Activated T-cell treated with anti-CD3 and anti-CD28 coated beads, Interleukin-2, amount 50 U/mL, for 1 hour (primary cell): ENCODE measurements at places on chromosomes 1 and 21.
A peak's percentile ranks its signal among the peaks of the same experiment; 100 is the strongest.

DNA sequence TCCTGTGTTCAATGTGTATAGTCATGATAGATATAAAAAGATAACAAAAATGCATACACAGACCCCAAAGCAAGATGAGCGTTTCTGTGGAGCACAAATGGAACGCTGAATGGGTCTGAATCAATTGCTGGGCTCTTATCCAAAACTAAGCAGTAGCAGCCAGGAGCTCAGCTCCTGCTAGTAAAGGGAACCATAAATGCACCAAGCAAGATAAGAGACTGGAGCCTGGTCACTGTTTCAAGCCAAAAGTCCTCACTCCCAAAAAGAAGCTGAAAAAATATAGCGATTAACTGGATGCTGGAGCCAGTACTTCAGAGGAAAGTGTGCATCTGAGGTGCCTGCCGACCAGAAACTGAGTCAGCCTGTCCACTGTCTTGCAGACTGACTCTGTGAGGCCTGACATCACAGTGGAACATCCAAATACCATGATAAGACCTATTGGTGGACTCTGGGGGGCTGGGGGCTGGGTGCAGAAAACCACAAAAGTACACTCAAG is 68.9 kb downstream of the LRRC8C start:
- DNase-seq = peak; percentile 33

DNA sequence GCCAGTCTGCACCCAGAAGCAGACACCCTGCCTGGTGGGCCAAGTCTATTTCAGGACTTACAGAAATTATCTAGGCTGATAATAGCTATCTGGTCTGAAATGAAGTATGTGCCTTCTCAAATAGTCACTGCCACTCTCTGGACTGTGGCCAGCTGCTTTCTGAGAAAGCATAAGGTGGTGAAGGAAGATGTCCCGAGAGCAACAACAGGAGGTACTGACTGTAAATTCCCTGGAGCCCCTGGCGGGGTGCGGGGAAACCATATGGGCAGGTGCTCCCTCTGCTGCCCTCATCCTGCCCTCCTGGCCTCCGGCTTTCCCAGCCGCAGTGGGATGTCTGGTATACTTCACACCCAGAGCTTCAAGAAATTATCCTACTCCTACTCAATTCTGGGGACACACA is 86.8 kb downstream of the TGFBR3 start:
- no peak for DNase-seq

DNA sequence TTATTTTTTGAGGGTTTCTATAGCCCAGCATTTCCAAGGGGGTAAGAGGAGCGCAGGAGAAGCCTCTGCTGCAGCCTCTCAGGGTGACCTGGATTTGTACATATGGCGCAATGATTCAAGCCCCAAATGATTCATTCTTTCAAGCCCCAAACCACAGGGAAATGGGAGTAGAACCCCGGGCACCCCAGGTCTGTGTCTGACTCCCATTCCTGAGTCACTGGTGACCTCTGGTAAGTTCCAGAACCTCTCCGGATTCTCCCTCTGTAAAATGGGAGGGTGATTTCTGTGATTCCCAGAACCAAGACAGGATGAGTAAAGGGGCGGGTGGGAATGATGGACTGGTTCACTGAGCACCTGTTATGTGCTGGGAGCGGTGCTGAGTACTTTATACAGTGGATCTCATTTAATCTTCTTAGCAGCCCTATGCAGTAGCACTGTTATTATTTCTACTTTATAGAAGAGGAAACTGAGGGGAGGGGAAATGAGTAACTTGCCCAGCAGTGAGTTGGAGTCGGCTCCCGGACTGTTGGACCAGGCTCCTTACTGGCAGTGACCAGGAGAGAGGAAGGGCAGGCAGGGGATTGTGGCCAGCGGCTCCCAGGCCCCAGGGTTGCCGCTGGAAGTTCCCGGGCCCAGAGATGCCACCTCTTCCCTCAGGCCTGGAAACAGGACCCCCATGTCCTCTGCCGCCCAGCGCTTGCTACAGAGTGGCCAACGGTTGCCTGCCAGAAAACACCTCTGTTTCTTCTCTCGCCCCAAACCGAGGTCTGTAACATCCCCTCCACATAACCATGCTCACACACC is 20.3 kb upstream of the SLC26A9 start:
- DNase-seq = no peak

DNA sequence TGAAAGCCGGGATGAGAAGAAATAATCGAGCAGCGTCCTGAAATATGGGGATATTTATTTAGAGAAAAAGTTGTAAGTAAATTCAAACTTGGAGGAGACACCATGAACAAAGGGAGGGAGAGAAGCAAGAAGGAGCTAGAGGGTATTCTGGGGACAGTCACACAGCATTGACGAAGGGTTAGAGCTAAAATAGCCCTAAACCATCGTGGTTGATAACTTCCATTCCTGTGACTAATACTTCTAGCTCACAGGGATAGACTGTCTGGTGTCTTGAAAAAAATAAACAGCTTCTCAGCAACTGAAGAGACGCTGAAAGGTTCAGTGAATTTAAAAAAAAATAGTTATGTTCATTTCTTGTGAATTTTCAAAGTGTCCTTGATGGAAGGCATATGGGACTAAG is 86.7 kb downstream of the LRRC53 start:
- DNase-seq = no peak

DNA sequence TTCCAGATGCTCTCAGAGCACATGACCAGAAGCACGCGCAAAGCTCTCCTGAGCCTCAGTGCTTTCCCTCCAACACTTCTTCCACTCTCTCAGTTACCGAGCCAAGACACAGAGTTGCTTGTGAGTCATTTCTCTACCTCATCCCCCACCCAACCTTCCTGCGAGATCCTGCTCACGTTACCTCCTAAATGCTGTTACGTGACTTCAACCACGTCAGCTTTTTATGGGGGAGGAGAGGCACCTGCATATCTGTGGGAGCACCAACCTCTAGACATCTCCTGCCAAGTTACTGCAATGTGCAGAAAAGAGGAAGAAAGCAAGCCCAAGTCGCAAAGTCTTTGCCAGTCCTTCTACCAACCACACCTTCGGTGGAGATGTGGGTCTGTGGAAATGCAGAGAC is 27.2 kb upstream of the ERG start:
- DNase-seq = no peak

- no peak for DNase-seq
These were observed 25.9 kb upstream of the RIPK4 start for GRCh38 chr21:41792711-41793110.
